ENCODE measurements at places on chromosomes 1 and 21.

- DNase-seq = no peak
Measured at GRCh38 chr1:185533596-185533995, 200.6 kb upstream of the HMCN1 start.

DNA sequence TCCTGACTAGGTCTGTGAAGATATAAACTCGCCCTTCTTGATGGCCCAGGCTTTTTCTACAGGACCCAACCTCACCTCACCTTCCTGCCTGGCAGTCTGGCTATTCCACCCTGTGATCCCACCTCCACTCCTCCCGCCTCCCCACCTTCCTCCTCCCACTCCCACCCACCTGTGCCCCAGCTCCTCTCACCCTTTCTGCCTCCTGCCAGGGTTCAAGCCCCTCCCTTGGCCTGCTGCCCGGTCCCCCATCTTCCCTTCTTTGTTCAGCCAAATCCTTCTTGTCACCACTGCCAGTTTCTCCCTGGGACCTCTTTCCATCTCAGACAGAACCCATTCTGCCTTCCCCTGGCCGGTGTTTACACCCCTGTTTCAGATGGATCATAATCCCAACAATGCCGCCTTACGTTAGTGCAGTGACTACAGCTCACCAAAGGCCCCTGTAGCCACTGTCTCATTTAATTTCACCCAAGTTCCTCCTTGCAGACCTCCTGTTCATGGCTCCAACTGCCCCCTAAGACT, 127.5 kb upstream of the EDN2 start:
- DNase-seq = no peak

- no peak for DNase-seq
Measured at GRCh38 chr1:46554597-46555381, 3.3 kb upstream of the KNCN start.

DNA sequence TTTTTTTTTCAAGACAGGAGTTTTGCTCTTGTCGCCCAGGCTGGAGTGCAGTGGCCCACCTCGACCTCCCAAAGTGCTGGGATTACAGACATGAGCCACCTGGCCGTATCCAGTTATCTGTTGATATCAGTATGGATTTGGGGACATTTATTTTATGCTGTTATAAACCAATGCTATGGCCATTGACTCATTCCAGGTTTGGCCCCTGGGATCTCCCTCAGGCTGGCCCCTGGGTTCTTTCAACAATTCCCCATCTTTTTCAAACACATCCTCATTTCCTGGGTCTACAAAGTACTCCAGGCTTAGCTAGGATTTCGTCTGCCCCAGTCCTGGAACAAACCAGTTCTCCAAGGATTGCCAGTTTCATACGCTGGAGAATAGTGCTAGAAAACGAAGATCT, 44.1 kb downstream of the WDR4 start:
- no peak for DNase-seq

- DNase-seq = no peak
Measured at GRCh38 chr1:66760506-66760905, 8.2 kb downstream of the DYNLT5 start.

GRCh38 chr1:66266350-66266749, 267.6 kb upstream of the SGIP1 start:
- DNase-seq = no peak

DNA sequence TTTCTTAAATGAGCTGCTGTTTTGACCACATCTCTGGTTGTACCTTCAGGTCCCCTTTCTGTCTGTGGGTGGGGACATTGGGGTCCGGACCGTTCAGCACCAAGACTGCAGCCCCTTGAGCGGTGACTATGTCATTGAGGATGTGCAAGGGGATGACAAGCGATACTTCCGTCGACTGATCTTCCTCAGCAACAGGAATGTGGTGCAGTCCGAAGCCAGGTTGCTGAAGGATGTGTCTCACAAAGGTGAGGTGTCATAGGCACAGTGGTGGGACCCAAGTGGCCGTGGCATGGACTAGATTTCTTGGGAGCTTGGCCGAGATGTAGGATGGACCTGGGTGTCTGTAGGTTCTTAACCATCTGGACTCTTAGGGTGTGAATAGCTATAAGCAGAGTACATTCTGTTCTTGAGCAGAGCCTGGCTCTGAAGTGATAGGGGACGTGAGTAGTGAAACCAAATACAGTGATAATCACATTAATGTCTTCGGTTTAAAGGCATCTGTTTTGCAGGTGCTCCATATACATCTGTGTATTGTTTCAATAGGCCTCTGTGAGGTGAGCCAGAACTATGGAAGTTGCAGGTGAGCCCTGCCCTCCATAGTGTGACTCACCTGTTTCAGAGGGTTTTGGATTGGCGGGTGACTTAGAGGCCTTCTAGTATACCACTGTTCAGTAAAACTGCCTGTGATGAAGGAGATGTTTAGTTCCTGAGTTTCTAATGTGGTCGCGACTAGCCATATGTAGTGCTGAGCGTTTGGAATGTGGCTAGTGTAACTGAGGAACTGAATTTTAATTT, 6.4 kb downstream of the METTL13 start:
- DNase-seq = no peak

DNA sequence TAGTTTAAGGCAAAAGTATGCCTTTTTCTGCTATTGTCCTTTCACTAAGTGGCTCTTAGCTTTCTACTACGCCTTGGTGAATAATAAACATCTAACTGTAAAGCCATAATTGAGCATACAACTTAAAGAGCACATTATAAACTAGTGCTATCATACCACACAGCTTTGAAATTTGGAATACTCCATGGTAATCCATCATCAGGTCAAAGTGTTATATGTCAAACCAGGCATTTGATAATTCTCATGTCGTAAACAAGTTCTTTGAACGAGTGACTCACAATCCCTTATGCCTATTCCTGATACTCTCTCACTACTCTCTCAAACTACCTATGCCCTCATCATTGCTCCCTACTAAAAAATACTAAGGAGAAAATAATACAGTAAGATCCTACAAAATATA, 60.3 kb upstream of the FMN2 start:
- DNase-seq = no peak

GRCh38 chr1:175195281-175195680, 2.7 kb upstream of the KIAA0040 start:
- no peak for DNase-seq

GRCh38 chr1:231411036-231411531, 11.0 kb downstream of the EGLN1 start:
- DNase-seq = no peak

DNA sequence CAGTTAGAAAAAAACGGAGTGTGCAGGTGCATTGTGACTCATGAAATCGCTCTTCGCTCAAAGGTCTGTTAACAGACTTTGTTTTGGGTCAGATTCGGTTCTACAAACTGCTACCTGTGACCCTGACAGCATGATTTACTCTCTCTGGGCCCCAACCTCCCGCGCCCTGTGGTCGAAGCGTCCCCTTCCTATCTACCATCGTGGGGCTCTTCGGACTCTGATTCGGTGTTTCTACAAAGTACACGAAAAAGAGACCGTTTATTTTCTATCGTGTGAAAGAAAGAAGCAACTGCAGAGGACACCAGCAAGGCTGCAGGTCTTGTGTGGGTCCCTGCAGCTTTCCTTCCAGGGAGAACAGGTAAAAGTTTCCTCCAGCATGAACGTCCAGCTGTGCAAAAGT, 29.4 kb upstream of the SLC19A1 start:
- DNase-seq = no peak

GRCh38 chr1:202203238-202204039, 9.8 kb downstream of the LGR6 start:
- no peak for DNase-seq

GRCh38 chr1:197152662-197153061, 6.2 kb upstream of the ASPM start:
- no peak for DNase-seq

- DNase-seq = no peak
Measured at GRCh38 chr21:39178421-39178820, 4.8 kb downstream of the PSMG1 start.

Measured in memory B cell (primary cell).